ENCODE measurements at places on chromosomes 6 and 20. TPM values are rescaled to one million over a fixed set of nuclear protein-coding genes. Genes with fewer than 3 reads are reported as not detected.

- no peak for DNase-seq
Measured at GRCh38 chr6:378958-379409, 12.6 kb upstream of the IRF4 start.

Gene DUSP15
- total RNA-seq = 3.4 TPM

DNA sequence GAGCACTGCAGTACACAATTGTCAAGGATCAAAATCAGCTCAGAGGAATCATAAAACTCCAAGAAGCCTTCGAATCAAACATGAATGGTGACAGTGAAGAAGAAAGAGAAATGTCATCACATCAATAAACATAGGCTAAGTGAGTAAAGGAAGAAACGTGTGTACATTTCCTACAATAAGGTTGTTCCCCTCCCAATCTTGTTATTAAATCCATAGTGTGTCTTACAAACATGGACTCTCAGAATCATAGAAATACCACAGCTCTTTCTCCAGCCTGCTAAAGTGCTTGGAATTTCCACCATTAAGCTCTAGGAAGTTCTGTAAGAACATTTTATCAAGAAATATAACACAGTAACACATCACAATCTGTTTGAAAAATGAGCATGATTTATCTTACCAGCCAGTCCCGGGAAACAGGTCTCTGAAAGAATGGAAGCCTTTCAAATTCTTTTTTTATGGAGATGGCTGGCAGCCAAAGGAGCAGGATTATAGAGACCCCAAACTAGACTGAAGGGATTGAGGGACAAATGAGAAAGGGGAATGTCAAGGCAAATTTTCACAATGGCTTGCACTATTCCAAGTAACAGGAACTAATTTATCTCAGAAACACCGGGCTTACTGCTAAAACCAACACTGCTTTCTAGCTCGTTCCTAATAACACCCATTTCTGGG is 4.5 kb upstream of the TNFAIP3 start:
- DNase-seq = no peak

Gene KDM1B
- 7.1 TPM for total RNA-seq

Gene MAP1LC3A
- total RNA-seq = not detected

Gene MAP3K7
- total RNA-seq = 28.2 TPM

Gene LTB
- 0.51 TPM for total RNA-seq

- no peak for DNase-seq
Measured at GRCh38 chr6:39078695-39079094, 30.1 kb downstream of the GLP1R start.

Data from G401 (cell line).